ENCODE measurements at places on chromosomes 5 and 9.

- no peak for DNase-seq
Measured at GRCh38 chr5:104053353-104053649, 490.7 kb upstream of the NUDT12 start.

- no peak for DNase-seq
Measured at GRCh38 chr9:22157276-22157675, 148.2 kb upstream of the CDKN2B start.

DNA sequence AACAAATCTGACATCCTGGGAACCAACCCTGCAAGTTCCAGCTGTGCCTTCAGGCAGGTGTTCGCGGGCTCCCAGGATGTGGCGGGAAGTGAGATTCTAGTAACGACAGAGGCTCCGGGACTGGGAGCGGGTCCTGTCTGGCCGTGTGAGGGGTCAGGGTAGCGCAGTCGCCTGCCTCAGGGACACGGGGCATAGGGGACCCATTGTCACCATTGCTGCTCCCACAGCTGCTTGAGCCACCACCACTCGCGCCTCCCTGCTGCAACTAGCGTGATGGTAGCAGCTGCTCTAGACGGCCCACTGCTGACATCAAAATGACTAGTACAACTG is 468.5 kb downstream of the CDH9 start:
- no peak for DNase-seq

DNA sequence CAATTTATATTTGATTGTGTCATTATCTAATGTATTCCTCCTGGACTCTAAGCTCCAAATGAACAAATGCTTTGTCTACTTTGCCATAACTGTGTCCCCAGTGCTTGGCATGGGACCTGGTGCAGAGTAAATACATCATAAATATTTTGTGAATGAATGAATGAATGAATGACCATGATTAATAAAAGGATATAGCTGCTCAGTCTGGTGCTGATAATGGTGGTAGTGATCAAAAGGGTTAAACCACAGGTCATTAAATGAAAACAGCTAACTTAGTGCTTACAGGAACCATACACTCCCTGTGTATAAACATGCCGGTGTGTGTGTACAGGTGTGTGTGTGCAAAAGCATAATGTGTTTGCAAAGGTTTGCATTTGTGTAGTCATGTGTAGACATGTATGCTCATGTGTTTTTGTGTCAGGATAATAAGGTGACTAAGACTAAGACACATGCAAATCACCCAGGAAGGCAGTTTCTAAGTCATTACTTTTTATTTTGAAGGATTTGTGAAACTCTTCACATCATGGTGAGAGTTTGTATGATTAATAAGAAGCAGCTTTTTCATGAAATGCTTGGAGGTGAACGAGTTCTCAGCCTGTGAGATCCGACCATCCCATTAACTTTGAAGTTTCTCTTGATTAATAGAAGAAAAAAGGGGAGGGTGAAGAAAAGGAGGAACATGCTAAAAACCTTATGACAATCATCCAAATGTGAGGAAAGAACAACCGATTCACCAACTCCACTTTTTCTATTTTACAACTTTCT is 24.6 kb downstream of the SPARC start:
- DNase-seq, result peak; percentile 24

GRCh38 chr9:15617782-15618181 is 64.9 kb downstream of the CCDC171 start:
- DNase-seq, result no peak

DNA sequence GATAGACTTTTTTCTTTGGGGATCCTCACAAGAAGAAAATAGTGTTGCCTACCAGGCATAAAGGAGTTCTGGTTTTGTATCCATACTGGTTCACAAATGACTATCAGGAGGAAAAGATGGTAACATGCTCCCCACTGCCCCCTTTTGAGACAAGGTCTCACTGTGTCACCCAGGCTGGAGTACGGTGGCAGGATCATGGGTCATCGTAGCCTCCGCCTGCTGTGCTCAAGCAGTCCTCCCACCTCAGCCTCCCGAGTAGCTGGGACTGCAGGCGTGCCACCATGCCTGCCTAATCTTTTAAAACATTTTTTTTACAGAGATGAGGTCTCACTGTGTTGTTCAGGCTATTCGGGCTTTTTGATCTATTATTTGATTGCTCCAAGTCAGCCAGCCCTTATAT is 99.3 kb downstream of the TRIO start:
- DNase-seq, result no peak

- DNase-seq, result no peak
Measured at GRCh38 chr5:17227868-17228267, 10.4 kb downstream of the BASP1 start.

- no peak for DNase-seq
Measured at GRCh38 chr5:57244331-57244730, 70.5 kb downstream of the GPBP1 start.

DNA sequence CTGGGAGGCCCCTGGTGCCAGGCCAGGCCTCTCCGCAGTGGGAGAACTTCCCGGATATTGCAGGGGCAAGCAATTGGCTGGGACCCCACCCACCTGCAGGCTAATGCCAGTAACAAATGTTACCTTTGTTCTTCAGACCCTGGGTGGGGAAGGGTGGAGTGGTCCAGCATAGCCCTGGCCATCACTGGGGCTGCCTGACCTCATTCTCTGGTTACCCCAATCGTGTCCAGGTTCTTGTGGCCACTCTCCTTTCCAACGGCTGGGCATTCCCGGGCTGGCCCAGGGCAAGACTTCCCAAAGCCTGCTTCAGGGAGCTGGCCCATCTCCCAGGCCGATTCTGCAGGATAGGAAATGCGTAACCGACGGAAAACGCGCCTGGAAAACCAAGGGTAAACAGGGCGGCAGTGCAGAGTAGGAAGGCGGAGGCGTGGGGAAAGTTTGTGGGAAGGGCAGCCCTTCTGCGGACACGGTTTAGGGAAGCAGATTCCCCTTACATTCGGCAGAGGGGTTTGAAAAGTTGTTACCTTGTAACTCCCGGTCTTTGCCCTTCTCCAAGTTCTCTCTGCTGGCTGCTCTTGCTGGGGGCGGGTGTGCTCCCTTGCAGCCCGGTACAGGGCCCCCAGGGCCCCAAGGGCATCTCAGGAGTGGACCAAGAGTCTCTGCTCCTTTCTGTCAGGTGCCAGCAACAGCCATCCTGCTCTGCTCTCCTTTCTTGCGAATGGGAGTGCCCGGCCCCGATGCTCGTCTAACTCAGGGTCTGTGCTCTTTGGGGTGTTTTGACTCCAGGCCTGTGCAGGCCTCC is 3.5 kb downstream of the NRARP start:
- DNase-seq, result no peak

DNA sequence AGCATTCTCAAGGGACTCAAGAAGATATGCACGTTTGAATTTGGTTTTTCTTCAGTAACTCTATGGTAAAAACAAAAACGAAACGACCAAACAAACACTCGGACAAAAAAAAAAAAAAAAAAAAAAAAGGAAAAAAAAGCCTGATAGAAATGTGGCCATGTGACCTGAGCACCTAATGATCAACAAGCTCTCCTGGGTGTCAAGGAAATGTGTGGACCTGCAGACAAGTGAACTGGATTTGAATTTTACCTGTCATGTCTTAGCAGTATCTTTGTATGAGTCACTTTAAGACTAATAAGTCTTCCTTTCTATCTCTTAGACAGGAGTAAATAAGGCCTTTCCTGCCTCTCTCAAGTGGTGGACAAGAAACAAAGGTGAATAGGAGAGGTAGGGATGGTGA is 190.6 kb upstream of the GRIA1 start:
- DNase-seq, result no peak

DNA sequence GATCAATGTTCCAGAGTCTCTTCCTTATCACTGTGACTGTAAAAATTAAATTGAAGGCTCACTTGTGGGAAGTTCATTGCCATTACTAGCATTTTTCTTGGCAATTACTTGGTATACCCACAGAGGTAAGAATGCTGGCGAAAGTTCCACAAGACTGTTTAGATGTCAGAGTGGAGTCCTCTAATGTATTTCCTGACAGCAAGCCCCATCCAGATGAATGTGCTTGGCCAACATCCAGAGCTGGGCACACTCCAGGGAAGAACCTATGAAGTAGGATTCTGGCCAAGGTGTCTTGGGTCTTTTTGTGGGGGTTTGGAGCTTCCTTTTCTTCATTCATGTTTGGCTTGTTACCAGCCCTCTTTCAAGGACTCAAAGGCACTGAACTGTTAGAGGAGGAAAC is 473.6 kb downstream of the DMAC1 start:
- DNase-seq, result no peak

- DNase-seq, result no peak
Measured at GRCh38 chr5:119200795-119201194, 129.9 kb downstream of the DMXL1 start.

GRCh38 chr9:84761137-84761808 is 91.7 kb downstream of the NTRK2 start:
- DNase-seq, result peak; percentile 74

- DNase-seq, result no peak
Measured at GRCh38 chr5:156654444-156654843, 195.7 kb upstream of the PPP1R2B start.

GRCh38 chr9:119934497-119934896 is 565.3 kb upstream of the BRINP1 start:
- DNase-seq, result no peak

- no peak for DNase-seq
Measured at GRCh38 chr9:79145442-79145841, 426.3 kb upstream of the TLE4 start.

- DNase-seq, result no peak
Measured at GRCh38 chr9:133687856-133688761, 50.0 kb downstream of the SARDH start.

- DNase-seq, result no peak
Measured at GRCh38 chr5:32840606-32841005, 129.5 kb downstream of the NPR3 start.

- DNase-seq, result no peak
Measured at GRCh38 chr9:126481862-126482261, 131.9 kb upstream of the LMX1B start.

DNA sequence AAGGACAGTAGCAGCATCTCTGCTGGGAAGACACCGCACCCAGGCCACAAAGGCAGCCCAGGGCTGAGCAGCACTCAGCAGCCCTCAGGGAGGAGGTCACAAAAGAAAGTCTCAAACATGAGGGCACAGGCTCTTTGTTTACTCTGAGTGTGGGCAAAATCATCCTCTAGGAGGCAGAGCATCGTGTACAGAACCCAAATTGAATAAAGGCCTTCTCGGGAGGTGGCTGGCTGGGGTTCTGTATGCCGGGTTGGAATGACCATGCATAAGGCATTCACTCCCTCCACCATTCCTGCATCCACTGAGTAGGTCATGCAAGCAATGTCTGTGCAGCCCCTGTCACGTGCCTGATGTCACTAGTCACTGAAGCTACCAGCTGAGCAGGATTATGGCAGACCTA is 412.8 kb downstream of the SPOCK1 start:
- no peak for DNase-seq

- DNase-seq, result no peak
Measured at GRCh38 chr5:16612007-16612406, 4.8 kb downstream of the RETREG1 start.

- no peak for DNase-seq
Measured at GRCh38 chr9:101629636-101630035, 34.9 kb upstream of the PPP3R2 start.

GRCh38 chr5:95262933-95263660 is 21.8 kb downstream of the MCTP1 start:
- no peak for DNase-seq

DNA sequence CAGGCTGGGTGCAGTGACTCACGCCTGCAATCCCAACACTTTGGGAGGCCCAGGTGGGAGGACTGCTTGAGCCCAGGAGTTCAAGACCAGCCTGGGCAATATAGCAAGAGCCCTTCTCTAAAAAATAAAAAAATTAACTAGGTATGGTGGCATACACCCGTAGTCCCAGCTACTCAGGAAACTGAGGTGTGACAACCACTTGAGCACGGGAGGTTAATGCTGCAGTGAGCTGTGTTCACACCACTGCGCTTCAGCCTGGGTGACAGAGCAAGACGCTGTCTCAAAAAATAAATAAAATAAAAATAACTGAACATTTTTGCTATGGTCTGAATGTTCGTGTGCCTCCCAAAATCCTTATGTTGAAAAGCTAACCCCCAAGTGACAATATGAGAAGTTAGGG is 24.5 kb downstream of the AGTPBP1 start:
- DNase-seq, result no peak

GRCh38 chr5:170632266-170632984 is 128.6 kb downstream of the KCNIP1 start:
- DNase-seq, result no peak

DNA sequence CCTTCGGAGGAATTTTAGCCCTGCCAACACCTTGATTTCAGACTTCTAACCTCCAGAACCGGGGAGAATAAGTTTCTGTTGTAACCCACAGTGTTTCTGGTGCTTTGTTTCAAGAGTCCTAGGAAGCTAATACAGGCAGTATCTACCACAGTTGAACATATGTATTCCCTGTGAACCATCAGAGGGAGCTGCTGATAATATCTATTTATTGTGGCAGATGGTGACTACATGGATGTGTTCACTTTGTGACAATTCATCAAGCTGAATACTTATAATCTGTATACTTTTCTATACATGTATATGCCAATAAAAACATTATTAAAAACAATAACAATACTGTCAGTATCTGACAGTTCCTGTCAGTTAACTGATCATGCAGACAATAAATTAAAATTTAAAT is 137.2 kb upstream of the GNA14 start:
- DNase-seq, result no peak

DNA sequence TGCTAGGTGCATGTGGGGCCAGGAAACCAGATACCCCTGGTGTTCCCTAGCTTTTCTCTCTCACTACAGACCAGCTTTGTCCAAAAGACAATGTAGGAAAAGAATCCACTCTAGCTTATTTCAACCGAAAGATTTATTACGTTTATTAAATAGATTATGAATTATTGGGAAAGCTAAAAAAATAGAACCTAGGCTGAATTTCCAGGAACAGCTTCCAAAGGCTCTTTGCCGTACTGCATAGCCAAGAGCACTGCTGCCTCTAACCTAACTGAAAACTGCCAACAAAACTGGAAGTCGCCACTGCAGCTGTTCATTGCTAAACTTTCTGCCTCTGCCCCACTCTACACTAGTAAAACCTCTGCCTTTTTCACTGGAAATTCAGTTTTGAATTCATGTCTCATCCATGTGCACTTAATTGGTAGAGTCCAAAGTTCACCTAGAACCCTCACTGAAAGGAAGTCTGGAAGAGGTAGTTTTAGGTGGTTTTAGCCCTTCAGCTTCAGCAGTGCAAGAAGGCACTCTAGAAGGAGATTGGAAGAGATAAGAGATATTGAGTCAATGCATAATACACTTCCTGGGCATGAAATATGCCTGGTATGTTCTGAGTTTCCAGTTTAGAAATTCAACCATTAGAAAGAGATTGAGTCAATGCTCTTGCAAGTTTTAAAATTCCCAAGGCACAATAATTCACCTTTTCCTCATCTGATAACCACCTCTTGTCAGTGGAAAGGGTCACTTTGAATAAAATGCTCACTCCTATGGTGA is 927.9 kb downstream of the MAT2B start:
- no peak for DNase-seq

DNA sequence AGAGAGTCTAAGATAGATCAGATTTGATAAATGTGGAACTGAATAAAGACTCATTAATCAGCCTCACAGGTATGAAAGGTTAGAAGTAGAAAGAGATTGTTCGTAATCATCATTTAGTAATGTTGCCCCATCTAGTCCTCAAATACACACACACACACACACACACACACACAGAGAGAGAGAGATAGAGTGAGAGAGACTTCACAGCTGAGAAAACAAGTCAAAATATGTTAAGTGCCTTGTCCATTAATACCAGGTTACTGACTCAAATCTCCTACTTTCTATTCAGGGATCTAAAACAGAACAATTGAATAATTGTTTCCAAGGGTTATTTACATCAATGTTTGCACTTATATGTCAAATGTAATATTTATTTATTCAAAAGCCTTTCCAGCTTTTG is 284.6 kb downstream of the MRPS30 start:
- DNase-seq, result no peak

- no peak for DNase-seq
Measured at GRCh38 chr5:1477341-1477740, 32.1 kb upstream of the SLC6A3 start.

GRCh38 chr9:87099407-87099806 is 152.1 kb upstream of the GAS1 start:
- DNase-seq, result no peak

Data from activated CD4-positive, alpha-beta T cell treated with anti-CD3 and anti-CD28 coated beads, Interleukin-2, amount 50 U/mL, for 16 hours (primary cell).